ENCODE measurements at places on chromosomes 5 and 9.

- DNase-seq: no peak
These were observed 363 bp upstream of the MAMDC2 start for GRCh38 chr9:70043285-70043684.

GRCh38 chr5:169909945-169910344, 70.3 kb downstream of the INSYN2B start:
- no peak for DNase-seq

GRCh38 chr5:132054697-132055440, 5.6 kb upstream of the IL3 start:
- DNase-seq: no peak

GRCh38 chr5:72694856-72695255, 121.6 kb upstream of the TNPO1 start:
- no peak for DNase-seq

GRCh38 chr5:38601133-38601862, 44.9 kb upstream of the LIFR start:
- no peak for DNase-seq

DNA sequence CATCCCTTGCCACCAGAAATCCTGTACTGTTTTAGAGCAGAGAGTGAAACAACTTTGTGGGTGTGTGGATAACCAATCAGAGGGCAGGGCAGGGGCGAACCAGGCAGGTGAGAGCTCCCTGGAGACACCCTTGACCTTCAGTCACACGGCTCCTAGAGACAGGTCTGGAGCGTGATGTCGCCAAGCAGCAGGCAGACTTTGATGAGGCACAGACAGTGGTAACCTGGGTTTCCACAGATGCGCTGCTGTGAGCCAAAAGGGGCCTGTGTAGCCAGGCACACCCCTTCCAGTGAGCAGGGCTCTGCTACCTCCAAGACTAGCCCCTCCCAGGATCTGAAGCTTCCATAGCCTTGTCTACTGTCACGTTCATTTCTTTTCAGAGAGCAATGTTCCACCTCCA, 317.8 kb upstream of the ADCY2 start:
- DNase-seq: no peak

DNA sequence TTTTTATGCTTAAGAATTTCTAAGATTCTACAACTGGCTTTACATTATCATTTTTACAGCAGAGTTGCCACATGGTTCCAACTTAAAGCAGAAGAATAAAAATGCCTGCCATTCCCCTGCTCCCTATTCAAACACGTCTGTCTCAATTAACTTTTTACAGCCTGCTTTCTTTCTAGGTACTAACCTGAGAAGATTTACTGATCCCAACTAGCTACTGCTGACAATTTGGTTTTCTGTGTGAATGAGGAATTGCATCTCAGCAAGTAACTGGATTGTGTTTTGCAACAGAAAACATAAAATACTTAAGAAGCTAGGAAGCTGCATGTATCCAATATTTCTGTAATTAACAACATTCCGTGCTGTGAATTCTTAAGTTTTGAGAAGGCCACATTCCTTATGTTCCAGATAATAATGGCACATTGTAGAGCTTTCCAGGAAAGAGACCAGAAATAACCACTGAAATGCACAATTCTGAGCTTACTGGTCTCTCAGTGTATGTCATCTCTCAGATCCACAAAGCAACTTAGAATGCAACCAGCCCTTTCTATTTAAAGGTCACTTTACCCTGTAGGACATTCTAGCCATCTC, 306.8 kb upstream of the NMUR2 start:
- no peak for DNase-seq

DNA sequence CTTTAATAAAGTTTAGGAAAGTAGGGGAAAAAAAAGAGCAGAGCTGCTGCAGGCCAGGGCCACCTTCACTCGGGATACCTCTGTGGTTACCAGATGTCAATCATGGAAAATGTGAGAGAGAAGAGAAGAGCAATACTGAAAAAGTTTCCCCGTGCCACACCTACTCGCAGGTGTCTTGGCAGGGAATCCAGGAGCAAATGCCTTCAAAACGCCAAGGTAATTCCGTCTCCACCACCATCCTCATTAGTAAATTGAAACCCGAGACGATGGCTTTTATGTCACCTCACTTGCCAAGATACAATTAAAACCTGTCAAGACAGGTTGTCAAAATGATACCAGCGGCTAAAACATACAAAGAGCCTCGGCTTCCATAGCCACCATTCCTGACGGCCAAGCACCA, 49.7 kb downstream of the FAM81B start:
- no peak for DNase-seq

GRCh38 chr9:36161187-36161586, 8.0 kb upstream of the CCIN start:
- no peak for DNase-seq

DNA sequence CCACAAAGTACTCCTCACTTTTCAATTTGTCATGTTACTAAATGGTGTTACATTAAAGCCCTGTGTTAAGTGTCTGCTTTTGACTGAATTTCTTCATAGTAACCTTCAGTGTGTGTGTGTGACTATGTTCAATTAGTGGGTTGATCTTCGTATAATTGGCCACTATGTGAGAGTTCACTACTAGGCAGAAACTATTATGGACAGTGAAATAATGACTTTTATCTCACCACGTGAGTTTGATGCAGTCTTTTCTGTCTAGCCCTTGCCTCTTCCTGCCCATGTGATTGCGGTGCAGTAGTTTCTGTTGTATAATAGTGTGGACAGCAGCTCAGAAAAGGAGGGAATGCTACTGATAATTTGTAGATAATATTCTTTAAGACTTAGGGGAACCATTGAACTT, 1.8 kb upstream of the MAML1 start:
- no peak for DNase-seq

- DNase-seq: no peak
These were observed 288.4 kb downstream of the MTRR start for GRCh38 chr5:8157320-8157822.

DNA sequence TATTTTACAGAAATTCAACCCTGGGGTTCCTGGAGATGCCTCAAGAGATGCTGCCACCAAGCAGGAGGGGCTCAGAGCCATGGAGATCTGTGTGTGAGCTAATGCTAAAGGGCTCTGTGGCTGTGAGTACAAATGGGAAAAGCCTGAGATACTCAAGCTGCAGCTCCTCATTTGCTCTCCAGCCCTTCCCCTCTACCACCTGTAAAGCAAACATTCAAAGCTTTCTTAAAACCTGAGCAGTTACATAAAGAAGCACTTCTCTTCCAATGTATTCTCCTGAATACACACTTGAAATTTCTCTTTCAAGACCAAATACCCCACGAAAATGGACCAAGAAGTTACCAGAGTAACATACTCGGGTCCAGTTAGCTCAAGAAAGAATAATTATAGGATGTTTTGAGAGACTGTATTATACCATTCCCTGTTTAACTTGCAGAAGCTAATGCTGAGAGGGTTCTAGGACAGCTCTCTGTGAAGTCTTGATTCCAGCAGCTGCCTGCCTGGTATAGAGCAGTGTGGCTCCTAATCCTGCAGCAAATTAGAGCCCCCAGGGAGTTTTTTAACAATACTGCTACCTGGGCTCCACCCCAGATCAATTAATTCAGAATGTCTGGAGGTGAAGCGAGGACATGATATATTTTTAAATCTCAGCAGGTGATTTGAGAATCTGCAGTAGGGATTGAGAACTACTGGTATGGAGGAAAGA, 21.1 kb downstream of the RGS7BP start:
- DNase-seq: no peak

Data from stimulated activated CD4-positive, alpha-beta T cell treated with anti-CD3 and anti-CD28 coated beads, Interleukin-4, amount 100 ng/mL, for 1 hour (primary cell).